Cerebellar nuclear complex (tissue), 1 donor: ENCODE measurements at places on chromosomes 1 and 21.

DNA sequence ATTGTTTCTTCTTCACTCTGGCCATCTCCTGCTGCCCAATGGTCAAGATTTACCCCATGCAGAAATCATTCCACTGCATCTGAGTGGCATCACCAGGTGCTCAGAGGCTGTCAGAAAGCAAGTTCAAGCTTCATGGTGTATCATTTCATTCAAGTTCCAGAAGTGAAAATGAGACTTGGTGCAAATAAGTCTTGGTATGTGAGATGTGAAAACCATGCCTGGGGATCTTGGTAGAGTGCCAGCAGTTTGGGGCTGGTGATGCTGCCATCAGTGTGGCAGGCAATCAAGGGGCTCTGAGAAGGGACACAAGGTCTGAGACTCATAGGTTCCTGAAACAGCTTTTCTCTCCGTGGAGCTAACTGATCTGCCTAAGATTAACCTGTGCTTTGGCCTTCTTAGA lies 52.0 kb downstream of the CD2 start:
- DNase-seq: no peak

DNA sequence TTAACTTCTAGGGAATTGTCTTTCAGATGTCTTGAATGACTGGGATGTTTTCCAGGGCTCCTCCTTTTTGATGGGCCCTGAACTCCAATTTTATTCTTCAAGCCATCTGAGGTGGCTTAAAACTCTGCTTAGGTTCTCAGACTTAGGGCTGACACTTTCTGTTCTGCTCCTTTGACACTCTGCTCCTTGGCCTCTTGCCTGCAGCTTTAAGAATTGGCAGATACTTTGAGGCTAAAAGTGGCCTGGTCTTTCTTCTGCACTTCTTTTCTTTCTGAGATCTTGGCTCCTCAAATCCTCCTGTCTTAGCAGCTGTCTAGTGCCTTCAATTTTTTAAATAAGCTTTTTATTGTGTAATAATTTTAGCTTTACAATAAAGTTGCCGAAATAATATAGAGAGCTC lies 294.6 kb downstream of the RPS6KC1 start:
- no peak for DNase-seq

DNA sequence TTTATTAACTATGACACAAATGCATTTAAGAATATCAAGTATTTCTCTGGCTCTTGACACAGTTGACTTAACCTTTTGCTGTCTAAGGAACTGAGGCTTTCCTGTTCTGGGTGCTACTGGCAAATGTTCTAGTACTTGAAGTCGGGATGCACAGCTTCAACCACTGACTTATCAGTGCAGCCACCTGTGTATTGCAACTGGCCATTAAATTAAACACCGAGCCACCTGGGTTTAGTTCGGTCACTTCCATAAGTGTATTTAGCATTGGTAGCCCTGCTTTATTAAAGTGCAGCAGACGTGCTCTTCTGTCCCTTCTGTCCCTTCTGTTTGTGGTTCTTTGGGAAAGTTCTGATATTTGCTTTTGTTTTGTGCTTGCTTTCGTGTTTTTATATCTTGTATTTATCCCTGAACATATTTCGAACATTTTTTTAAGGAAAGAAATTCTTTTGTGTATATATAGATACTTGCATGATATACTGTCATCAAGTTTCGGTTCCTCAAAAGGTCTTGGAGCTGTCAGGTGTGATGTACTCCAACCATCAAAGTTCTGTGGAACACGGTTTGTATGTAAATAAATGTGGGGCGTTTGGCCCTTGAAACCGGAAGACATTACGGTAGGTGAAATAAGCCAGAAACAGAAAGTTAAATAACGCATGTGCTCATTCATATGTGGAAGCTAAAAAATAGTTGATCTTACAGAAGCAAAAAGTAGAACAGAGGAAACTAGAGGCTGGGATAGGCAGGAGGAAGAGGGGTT lies 297.9 kb upstream of the GREM2 start:
- DNase-seq: no peak

- no peak for DNase-seq
Observed at GRCh38 chr1:8663915-8664329, 153.5 kb downstream of the RERE start.

- DNase-seq: no peak
Observed at GRCh38 chr1:93124556-93125355, 45.7 kb downstream of the MTF2 start.

DNA sequence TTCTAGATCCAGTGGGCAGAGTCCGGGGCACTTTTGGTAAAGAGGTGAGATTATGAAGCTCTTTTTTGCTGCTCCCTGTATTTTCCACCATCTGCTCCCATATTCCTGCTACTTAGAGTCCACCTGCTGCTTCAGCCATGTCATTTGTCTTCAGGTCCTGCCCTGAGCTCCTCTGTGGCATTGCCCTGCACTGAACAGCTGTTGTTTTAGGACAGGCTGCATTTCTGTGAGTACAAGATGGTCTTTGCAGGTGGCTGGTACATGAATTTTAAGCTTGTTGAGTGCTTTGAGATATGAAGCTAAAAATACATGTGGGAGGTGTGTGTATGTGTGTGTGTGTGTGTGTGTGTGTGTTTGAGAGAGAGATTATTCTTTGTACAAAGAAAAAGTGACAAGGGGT lies 21.9 kb downstream of the MT1HL1 start:
- no peak for DNase-seq

DNA sequence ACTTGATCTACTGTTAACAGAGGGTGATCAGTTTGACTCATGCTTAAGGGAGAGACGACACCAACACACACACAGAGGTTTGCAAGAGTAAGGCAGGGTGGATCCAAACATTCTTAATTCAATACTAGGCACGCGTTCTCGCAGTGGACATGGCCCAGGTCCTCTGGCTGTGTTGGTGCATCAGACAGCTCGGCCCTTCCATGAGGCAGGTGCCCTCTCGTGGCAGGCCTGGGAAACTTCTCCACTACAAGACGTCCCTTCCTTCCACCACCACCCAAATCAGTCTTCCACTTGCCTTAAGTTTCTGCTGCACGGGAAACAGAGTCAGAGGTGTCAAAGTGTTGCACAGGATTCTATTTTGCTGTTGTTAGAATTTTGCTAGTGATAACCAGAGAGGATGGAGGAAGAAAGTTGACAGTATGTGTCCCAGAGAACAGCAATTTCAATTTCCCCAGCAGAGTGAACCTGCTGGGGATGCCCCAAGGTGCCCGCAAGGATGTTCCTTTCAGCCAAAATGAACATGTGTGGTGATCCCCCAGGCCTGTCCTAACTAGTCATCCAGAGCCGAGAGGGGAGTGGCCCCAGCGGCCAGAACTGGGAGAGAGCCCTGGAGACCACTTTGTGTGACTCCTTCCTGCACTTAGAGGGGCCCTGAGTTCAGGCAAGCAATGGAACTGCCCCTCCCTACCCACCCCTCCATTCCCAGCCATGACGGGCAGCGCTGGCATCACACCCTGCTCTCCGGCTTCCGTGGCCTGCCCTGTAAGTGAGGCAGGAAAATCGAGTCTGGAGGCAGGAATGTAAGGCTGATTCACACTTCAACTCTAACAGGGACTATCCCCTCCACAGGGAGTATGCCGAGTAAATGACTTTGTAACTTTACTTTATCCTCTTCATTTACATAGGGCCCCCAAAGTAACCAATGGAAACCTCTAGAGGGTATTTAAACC lies 34.8 kb downstream of the MX1 start:
- DNase-seq: no peak

DNA sequence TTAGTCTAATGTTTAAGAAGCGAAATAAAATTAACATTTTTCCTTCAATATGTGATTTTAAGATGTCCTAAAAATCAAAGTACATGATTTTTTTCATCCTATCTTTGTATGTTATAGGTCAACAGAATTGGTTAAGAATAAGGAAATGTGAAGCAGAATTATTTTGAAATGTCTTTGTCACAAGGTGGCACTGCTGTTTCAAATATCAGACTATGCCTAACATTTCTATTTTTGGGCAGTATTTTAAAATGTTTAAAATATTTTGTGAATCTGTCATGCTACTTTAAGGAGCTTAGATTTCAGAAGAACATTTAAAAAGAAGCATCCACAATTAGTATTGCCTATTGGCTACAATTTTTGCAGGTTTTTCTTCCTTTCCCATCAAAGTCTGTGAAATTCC lies 38.7 kb downstream of the AMY1C start:
- DNase-seq: no peak

- DNase-seq: no peak
Observed at GRCh38 chr1:60747353-60747752, 335.0 kb upstream of the NFIA start.

- no peak for DNase-seq
Observed at GRCh38 chr1:155064111-155064831, 731 bp downstream of the EFNA4 start.

GRCh38 chr1:22039594-22040285 lies 12.8 kb upstream of the CDC42 start:
- DNase-seq: no peak

GRCh38 chr1:66050123-66050522 lies 257.4 kb downstream of the PDE4B start:
- no peak for DNase-seq

DNA sequence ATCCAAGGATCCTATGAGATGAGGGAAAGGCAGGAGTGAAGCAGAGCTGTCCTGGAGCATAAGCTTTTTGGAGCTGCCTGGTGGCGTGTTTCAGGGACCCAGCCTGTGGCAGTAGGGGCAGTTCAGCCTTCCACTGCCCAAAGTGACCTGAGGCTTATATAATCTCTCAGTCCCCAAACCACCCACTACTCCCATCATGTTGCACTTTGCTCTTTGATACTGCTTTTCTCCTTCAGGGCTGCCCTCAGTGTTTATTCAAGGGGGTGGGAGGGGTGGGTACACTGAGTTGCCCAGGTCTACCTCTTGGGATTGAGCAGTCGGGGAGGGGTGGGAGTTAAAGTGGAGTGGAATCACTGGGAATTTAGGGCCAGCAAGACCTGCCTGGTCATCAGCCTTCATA lies 9.3 kb downstream of the HCN3 start:
- DNase-seq: no peak

DNA sequence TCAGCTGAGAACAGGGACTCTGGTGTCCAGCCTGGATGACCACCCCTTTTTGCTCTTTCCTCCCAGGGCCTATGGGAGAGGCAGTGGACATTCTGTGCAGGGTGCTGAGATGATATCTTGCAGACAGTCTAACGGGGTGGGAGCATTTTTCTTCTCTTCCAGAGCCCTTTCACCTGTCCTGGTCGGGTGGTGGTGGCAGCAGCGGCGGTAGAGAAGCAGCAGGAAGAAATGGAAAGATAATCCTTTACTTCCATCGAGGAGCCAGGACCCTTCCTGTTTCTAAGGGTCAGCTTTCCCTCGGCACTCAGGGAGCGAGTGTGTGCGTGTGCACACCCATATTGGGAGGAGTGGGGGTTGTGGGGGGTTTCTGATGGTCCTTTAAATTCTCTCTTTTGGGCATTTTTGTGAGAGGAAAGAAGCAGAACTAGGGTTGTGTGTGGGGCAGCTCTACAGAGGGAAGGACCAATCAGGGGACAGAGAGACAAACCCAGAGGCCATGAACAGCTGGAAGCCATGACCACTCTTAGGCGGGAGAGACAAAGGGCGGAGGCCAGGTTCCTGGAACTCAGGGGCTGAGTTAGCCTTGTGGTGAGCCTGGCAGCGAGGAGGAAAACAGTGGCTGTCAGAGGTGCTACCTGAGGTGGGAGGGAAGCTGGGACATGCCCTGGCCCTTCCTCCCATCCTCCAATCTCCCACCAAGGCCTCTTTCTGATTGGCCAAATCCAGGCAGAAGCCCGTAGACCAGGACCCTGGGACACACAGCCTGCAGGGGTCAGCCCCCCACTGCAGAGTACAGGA lies 31.2 kb upstream of the CSF3R start:
- no peak for DNase-seq

GRCh38 chr1:110617116-110617515 lies 11.0 kb upstream of the KCNA2 start:
- DNase-seq: no peak

- DNase-seq: no peak
Observed at GRCh38 chr1:159274631-159275030, 27.5 kb upstream of the FCER1A start.

DNA sequence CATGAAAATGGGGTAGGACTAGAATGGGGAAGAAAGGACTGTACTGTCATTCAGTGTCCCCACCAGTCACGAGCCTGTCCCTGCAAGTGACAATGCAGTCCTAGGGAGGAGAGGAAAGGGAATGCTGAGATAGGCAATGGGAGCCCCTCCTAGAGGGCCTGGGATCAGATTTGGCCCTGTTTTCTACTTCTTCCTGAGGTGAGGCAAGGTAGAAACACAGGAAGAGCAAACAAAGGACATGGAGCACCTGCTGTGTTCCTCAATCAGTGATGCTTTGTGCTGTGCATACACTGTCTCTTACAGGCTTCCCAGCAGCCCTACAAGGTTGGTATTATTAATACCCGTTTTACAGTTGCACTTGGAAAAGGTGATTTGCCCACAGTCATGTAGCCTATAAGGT lies 6.1 kb downstream of the FABP3 start:
- no peak for DNase-seq

- DNase-seq: no peak
Observed at GRCh38 chr1:182841368-182841988, 2.3 kb downstream of the DHX9 start.
